ENCODE measurements at places on chromosomes 11 and 22.

DNA sequence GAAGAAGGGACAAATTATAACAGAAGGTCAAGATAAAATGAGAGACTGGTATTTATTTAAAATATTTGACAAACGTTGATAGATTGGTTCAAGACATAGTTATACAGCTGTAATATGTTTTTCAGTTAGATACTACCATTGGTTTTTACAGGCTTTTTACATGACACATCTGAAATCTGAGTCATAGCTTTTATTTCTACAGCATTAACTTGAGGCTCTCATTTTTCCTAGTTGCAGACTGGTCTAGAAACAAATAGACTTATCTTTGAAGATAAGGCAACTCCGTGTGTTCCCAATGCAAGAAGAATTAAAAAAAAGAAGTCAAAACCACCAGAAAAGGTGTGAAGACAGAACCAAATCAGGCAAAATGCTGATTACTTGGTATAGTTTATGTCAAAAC is 31.3 kb downstream of the CEP57 start:
- no peak for DNase-seq

DNA sequence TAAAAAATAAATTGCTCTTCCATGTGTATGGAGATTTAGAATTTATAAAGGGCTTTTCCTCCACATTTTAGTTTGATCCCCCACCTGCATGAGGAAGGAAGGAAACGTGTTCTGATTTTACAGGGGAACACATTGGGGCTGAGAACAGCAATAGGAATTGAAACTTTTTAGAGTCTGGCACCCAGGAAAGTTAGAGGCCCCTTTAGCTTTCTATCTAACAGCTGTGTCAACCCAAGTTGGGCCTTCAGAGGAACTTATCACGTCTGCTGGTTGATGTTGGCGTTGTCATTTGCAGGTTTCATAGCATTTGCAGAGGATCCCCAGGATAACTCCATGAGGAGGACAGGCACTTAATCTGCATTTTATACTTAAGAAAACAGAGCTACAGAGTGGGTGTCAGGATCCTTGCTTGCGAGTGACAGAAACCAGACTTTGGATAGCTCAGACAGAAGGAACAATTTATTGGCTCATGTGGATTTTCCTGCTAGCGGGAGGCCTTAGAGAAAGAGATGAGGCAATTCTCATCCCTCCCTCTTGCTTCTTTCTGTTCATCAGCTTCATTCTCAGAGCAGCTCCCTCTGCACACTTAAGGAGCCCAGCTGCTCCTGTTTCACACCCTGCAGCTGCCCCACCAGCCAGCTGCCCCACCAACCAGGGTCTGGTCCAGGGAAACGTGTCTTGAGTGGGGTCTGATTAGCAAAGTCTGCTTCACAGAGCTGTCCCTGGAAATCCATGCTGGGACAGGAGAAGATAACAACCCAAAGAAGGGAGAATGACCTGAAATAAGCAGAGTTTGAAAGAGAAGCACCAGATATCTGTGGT is 92.5 kb upstream of the OR4B1 start:
- no peak for DNase-seq

GRCh38 chr11:130000552-130001176 is 2.0 kb downstream of the PRDM10 start:
- no peak for DNase-seq

DNA sequence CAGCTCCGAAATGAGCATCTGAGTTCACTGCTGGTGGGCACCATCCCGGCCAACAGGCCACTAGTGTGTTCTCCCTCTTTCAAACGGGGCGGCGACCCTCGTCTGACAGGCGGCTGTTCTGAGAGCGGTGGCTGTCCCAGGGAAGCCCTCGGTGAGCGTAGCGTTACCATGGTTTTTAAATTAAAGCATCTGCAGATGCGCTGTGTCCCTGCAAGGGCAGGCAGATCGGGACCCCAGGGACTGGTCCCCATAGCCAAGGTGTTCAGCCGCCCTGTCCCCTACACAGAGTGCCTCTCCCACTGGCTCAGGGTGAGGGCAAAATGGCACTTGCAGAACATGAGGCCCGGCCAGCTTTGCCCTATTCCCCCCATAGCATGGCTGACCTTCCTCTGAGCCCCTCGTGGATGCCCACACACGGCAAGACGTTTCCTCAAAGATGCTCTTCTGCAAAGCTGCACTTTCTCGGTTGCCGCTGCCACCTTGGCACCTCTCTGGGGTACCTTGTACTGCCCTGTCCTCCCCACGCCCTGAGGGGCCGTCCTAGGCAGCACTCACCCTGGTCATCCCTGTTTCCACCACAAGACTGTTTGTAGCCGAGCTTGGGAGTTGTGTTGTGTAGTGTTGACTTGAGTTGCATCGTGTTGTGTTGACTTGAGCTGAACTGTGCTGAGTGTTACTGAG is 51.9 kb upstream of the KCNQ1OT1 start:
- no peak for DNase-seq

DNA sequence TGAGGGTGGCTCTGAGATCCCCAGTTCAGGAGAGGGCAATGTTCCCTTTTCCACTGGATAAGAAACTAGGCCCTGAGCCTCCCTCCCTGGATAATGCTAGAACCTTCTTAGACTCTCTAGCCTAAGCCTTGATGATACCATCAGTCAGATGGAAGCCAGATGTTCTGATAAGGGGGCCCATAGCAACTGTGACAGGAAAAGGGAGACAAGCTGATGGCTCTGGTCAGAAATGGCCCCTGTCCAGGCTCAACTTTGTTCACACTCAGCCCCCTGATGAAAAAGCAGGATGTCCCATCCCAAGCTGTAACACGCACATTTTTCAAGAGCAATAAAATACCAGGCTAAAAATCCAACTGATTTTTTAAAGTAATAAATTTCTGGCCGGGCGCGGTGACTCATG is 7.2 kb upstream of the OAF start:
- DNase-seq, result no peak

DNA sequence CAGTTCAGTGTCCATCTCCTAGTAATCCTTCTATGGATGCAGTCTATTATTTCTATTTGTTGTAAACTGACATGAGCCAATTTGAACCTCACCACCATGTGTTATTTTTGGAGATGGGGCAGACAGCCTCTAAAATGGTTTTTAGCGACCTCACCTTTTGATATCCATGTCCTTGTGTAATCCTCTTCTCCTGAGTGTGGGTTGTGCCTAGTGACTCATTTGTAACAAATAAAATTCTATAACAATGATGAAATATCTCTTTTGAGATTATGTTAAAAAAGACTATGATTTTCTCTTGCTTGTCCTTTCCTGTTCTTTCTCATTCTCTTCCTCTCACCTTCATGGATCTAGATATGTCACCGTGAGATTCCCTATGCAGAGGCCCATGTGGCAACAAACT is 554.6 kb upstream of the ANO3 start:
- DNase-seq, result no peak

DNA sequence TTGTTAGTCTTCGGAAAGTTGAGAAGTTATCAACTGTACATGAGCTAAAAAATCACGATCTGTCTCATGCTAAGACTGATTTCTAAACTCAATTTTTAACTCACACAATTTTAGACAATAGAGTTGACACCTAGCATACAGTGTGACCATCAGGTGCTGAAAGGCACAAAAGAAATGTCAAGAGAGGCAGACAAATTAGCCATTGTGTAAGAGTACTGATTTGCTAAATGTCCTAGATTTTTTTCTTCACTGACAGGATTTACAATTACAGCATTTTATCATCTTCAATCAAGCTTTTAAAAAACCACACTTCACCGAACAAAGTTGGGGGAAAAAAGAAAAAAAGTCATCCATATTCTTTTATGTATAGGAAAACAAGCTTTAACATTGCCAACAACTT is 7.0 kb downstream of the LGR4 start:
- DNase-seq, result no peak

GRCh38 chr22:26767351-26768155 is 110.2 kb downstream of the MIAT start:
- DNase-seq, result no peak

DNA sequence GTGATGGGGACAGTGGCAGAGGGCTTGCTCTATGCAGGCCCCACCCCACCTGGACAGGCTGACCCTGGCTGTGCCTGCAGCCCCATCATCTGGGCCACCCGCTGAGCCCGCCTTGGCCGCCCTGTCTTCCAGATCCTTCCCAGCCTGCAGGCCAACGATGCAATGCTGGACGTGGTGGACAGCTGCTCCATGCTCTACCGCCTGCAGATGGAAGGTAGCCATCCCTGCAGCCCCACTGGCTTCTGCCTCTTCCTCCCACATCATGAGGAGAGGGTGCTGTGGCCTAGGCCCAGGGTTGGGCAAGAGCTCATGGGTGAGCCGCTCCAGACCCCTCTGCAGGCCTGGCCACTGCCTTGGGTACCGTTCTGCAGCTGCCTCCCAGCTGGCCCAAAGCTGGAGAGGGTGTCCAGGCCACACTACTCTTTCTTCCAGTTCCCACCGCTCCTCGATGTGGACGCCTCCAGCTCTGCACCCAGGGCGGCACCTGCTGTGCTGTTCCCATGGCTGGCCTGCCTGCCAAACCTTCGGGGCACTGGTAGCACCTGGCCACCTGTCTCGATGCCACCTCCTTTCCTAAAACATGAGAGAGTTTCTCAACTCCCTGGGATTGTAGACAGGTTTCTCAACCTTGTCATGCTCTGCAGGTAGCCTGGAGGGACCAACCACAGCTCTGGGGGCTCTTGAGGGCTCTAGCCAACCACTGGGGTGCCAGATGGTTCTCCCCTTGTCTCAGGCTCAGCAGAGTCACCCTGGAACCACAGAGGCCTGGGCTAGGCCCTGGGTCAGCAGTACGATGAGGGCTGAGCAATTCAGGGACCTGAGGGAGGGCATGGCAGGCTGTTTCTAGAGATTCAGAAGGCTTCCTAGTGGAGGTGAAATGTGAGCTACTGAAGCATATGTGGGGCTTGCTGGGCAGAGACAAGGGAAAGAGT is 9.5 kb upstream of the GTSE1 start:
- no peak for DNase-seq

Data from CD4-positive, alpha-beta T cell treated with Interleukin-1 beta for 1 hour (primary cell).